Muscle of back (tissue), 13 donors: ENCODE measurements at places on chromosomes 1 and 21.

DNA sequence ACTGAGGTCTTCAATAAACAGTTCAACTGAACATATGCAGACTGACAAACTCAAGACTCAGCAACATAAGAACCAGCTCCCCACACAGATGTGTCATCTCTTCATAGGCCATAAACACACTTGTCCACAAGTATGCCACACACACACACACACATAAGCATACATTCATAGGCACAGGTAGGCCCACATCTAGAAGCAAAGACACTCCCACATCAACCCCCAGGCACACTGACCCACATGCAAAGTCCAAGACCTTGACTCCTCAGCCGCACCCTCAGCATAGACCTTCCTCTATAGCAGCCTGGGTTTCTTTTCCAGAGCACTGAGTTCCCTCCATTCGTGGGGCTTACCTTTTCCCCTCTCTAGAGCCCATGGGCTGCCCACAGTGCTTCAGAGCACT lies 1.4 kb downstream of the LAD1 start:
- no peak for DNase-seq

GRCh38 chr1:29264773-29265389 lies 28.6 kb downstream of the PTPRU start:
- DNase-seq: no peak

DNA sequence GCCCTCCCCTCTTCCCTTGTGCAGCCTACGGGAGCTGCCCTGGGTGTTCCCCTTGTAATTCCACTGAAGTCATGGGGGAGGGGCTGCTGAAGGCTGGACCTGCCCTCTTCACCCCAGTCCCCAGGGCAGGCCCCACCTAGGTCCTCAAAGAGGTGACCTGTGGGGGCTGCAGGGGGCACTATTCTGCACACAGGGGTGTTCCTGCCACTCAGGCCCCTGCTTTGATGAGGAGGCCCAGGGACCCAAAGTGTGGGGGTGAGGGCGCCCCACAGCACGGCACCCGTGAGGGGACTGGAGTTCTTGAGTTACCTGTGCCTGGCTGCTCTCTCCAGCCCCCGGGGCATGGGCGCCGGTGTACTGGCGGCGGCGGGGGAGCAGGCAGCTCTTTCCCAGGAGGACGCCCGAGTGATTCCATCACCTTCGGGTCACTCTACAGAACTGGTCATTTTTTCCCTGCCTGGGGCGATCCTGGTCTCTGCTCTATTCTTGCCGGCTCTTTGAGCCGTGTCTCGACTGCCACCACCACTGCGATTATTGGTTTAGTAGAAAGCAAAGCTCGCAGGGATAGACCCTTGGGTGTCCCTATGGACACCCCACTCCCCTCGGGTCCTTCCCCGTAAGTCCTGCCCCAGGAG lies 6.9 kb upstream of the PRDM16 start:
- no peak for DNase-seq

DNA sequence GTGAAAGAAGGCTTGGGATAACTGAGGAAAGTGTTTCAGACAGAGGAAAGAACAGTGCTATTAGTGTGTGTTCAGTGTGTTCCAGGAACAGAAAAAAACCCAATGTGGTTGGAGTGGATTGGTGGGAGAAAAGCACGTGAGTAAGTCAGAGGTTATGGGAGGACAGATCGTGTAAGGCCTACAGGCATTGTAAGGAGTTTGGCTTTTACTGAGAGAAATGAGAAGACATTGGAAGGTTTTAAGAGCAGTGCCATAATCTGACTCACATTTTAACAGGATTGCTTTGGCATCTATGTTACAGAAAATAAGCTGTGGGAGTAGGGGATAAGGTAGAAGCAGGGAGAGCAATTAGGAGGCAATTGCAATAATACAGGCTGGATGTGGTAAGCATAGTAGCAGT lies 4.8 kb downstream of the ARPC5 start:
- no peak for DNase-seq

DNA sequence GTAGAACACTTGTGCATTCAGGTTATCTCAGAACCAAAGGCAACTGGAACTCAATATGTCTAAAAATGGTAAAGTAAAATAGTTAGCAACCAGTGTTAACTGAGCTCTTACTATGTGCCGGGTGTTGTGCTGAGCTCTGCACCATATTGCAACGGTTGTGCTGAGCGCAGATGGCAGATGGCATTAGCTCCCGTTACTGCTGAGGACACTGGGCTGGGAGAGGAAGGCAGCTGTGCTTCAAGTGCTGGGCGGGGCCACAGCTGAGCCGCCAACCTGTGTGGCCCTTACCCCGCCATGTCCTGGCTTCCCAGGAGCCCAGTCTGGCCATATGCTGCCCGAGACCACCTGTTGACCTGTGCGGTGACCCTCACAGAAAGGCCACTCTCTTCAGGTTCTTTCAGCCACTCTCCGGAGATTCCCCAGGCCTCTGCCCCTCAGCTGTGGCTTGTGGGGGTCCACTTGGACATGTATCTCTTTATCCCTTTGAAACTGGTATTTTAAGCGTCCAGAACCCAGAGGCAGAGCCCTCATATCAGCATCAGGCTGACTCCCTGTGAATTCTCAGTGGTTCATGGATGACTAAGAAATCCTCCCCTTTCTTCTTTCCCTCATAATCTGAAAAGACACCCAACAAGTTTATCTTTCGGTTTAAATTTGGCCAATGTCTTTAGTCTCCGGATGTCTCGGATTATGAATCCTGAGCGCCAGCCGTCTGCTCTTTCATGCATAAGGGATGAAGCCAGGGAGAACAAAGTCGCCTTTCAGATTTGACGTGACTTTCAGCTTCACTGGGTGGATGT lies 26.4 kb downstream of the LDLRAP1 start:
- no peak for DNase-seq

- no peak for DNase-seq
These were observed 71.1 kb upstream of the C8B start for GRCh38 chr1:57036641-57037579.

- no peak for DNase-seq
These were observed 14.4 kb downstream of the ADAMTS5 start for GRCh38 chr21:26952374-26953066.

- DNase-seq: no peak
These were observed 21.5 kb downstream of the NPHP4 start for GRCh38 chr1:5970610-5971273.

GRCh38 chr1:202811296-202812175 lies 782 bp downstream of the PCAT6 start:
- DNase-seq: no peak

DNA sequence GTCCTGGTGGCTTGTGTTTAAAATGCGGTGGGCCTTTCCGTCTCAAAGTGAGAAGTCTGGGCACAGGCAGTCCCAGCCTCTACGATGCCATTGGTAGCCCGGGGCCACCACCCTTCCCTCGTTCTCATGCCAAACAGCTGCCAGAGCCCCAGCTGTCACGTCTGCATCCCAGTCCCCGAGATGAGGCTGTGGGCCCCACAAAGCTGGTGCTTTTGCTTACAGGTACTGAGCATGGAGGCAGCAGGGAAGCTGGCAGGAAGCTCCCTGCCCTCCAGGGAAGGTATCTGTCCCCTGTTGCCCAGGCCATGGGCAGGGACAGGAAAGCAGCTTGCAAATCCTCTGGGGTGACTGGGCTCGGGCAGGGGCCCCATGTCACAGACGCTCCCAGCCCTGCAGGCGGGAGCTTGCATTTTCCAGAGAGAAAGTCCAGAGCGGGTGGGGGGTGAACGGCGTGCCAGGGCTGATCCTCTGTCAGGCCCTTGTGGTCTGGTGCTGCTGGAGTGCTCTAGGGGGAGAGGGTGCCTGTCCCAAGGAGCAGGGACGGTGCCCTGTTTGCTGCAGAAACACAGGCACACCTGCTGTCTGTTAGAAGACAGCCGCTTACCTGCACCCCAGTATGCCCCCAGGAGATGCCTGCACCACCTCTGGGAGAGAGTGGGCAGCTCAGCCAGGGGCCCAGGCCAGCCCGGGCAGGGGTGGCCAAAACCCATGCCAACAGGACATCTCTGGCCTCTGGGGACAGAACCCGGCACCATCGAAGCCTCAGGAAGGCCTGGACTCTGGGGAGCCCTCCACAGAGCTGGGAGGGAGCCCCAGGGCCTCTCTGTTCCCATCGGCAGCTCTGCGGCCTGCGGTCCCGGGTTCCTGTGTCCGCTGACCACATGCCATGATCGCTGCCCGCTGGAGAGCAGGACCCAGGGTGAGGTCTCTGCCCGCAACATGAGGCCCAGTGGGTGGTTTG lies 45.9 kb downstream of the SLX9 start:
- DNase-seq: no peak

DNA sequence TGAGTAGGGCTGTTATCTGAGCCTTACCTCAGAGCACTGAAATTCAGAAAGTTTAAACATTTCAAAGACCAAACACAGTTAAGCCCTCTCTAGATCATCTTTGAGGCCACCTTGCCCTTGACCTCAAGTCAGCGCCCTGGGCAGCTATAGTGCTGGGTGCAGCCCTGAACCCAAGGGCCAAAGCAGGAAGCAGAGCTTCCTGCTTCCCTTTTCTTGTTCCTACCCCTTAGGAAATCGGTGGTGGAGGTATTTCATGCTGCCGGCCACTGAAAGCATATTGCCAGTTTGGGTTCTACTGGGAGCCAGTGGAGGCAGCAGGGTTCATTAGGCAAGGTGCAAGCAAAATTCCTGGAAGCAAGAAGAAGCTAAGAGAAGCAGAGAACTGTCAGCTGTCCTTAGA lies 26.1 kb downstream of the CD244 start:
- DNase-seq: no peak

DNA sequence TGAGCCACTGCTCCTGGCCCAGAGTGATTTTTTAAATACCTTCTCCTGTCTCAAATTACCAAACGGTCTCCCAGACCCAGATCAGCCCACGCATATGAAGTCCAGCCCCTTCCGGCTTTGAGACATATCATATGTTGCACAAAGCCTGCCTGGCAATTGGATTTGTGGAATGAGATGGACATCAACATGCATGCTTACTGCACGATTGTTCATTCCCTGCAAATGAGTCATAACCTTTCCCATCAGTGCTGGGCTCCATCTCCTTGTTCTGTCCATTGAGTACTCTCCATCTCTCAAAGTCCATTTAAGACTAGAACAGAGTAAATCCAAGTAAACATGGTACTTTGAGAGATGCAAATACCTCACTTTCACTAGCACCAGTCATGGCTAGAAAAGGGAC lies 612.2 kb upstream of the USP24 start:
- no peak for DNase-seq

DNA sequence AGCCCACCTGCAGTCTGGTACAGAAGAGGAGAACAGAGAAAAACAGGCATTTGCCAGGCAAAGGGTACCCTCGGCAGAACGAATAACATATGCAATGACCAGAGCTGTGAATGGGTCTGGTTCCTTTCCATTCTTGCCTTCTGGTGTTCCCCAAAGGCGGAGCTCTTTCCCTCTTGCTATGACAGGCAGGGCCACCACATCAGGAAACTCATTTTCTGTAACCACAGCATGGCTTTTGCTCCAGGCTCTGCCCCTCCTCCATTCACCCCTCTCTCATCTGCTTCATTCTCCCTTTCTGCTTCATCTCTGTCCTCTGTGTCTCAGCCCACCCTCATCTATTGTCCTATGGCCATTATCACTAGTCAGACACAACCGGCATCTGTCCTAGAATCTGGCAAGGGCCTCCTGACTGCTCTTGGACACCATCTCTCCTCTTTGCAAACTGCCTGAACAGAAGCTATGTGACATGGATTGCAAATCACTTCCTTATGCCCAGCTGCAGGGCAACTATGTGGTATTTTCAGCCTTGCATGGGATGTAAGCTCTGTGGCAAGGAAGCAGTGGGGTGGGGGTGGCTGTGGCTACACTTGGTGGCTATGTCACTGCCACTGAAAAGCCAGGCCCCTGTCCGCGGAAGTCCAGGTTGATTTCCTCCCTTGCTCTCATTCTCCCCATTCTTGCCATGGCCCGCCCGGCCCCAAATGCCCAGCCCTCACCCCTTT lies 78.8 kb upstream of the ABCD3 start:
- DNase-seq: no peak

DNA sequence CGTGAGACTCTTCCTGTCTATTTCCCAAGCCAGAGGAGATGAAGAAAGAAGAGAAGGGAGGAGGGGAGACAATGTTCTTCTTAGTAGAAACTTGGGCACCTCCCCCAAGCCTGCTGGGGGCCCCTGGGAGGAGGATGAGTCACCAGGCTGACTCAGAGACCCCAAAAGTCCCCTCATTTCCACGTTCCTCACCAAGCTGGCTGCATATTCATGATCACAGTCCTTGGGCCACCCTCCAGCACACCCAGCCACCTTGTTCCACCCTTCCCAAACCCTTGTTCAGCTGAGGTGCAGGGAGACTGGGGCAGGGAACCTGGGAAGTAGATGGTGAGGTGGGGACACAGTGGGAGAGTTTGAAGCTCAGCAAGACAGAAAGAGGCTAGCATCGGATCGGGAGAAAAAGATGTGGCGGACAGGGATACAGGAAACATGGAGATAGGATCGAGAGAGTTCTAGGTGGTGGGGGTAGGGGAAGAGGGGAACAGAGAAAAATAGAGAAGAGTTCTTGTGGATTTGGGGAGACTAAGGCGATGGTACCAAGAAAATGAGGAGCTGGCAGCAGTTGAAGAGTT lies 712 bp downstream of the RAB13 start:
- DNase-seq: no peak

DNA sequence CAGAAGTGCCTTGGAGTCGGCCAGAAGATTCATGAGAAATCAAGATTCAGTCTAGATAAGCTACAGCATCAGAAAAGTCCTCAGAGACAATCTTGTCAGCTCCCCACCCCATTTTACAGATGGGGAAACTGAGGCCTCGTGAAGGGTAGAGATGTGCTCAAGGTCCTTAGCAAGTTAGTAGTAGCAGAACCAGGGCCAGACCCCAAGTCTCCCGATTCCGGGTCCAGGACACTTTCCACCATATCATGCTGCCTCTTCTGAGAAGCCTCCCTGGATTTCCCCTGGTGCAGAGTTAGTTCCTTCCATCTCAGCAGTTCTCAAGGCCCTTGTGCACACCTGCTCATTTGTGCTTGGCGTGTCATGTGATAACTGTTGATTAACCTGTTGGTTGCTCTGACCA lies 91.5 kb upstream of the ACTL8 start:
- DNase-seq: no peak

- DNase-seq: no peak
These were observed 88.3 kb downstream of the KCNJ6 start for GRCh38 chr21:37827913-37828312.

GRCh38 chr1:175857756-175858155 lies 114.4 kb upstream of the TNR start:
- peak; percentile 43 for DNase-seq

GRCh38 chr1:202664083-202664482 lies 46.2 kb downstream of the SYT2 start:
- DNase-seq: no peak

GRCh38 chr1:164515231-164515630 lies 43.8 kb upstream of the PBX1 start:
- peak; percentile 18 for DNase-seq

DNA sequence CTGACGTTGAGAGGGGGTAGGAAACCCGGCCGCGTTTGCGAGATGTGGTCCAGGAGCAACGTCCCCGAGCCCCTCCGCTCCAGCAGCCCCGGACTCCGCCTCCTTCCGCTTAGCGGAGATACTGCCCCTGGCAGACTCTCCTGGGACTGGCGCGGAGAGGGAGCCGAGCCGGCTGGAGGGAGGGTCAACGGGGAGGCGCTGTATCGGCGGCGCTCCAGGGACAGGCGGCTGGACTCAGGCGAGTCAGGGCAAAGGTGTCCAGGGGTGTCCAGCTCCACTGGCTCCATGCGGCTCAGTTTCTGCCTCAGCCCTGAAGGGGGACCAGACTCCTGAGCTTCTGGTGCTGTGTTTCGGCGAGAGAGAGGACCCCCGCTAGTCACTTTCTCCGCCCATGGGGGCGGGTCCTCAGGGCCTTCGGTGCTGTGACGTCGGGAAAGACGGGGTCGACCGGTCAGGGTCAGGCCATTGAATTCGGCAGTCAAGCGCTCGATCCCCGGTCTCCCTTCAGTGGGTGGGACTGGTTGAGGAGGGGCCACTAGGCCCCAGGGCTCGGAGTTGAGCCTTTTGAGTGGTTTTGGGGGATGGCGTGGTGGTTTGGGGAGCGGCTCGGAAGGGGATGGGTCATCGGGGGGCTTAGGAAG lies 2.8 kb upstream of the LIX1L start:
- peak; percentile 93 for DNase-seq
